ENCODE measurements at places on chromosomes 12 and 14.
A peak's percentile ranks its signal among the peaks of the same experiment; 100 is the strongest.

- DNase-seq: no peak
Observed at GRCh38 chr12:114826244-114826643, 142.3 kb upstream of the TBX3 start.

DNA sequence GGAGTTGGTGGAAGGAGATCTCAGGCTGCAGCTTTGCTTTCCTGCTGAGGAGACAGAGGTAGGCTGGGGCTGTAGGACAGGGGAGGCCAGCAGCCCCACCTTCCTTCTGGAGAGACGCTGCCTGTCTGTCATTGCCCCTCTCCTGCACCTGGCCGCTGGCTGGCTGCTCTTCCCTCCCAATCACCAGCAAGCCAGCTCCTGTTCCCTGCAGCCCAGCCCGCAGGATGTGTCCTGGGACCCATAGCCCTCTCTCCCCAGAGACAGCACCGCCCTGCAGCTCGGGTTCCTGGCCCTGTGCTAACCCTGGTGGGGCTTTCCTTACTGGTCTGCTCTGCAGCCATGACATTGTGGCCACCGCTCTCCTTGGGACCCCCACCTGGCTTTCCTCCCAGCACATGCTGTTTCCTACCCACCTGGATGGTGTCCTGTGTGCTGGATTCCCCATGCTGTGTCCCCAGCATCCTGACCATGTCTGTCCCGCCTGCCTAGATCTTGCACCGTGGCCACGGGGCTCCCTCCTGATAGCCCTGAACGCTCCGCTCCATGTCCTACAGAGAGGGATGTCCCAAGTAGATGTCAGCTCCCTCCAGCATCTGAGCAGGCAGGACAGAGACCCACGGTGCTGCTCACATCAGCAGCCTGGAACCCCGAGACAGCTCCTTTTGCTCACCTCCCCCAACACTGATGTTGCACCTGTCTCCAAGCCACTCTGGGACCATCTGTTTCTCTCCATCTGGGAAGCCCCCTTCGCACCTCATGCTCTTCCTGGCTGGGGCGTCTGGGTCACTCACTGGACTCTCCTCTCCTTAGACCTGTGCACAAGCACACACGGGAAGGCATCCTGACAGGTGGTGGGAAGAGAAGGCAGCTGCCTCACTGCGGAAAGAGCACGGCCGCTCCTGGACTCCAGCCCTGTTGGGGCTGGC is 1.1 kb upstream of the MTA1 start:
- DNase-seq: no peak

DNA sequence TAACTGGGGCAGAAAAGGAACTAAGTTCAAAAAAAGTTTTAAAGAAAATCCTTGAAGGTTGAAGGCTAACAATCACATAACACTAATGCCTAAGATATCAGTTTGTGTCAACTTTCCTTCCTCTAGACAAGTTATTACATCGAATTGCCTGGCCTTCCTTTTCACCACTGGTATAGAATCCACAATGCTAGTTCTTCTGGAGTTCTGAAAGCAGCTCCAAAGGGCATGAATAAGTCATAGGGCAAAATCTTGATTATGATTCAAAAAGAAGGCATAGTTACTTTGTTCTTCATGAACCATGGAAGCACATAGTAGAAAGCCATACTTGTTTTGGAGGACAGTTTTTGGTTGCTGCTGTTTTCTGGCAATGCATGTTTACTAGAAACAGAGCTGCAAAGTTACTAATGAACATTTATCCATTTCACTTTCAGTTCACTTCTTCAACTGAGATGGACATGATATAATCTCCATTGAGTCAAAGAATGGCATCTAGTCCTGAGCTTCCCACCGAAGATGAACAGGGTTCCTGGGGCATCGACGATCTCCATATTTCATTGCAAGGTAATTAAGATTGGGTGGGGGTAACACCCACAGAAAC is 56.0 kb downstream of the SYNE2 start:
- DNase-seq: no peak

DNA sequence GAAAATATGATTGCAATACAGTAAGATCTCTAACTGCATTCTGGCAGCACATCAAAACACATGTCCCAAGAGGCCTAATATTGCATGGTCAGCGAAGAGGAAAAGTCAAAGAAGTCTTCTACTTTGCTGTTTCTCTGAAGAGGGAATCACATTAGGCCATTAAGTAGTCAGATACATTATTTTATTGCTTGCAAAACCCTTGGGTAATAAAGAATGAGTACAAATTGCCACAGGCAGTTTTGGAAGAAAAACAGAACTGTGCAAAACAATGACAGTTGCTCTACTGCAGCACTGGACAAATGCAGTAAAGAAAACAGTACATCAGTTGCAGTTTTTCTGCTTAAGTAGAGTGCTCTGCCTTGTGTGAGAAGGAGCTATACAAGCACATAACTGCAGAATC is 211.9 kb downstream of the MED13L start:
- no peak for DNase-seq

DNA sequence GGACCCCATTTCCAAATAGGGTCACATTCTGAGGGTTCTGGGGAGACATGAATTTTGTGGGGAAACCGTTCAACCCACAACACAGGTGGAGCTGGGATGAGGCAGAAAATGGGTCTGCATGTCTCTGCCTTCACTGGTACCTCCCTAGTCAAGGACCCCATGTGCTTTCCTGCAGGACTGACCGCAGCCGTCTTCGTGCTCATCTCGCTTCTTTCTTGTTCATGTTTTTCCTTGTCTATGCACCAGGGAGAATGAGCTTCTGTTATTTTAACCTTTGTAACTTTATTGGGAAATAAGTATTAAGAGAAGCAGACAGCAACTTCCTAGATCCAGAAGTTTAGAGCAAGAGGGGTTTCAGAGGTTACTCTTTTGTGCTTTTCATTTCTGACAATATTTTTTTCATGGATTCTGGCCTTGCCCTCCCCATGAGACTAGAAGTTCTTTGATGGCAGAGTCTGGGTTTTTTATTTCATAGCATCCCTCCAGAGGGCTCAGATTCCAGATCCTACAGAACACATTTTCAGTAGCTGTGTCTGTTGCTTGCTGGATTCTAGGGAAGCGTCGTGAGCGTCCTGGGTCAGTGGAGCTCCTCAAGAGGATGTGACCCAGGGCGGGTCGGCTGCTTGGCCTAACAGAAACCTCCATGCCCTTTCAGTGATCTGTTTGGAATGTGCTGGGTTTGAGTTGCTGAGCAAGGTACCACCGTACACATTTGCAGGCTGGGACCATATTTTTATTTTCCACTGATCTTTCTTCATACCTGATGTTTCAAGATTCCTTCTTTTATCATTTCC is 104.2 kb downstream of the ADGRD1 start:
- DNase-seq: no peak

GRCh38 chr12:32671930-32672780 is 6.9 kb upstream of the DNM1L start:
- peak; percentile 70 for DNase-seq

GRCh38 chr14:20327005-20327869 is 5.8 kb downstream of the CCNB1IP1 start:
- peak; percentile 67 for DNase-seq

- DNase-seq: no peak
Observed at GRCh38 chr14:36618641-36619040, 36.2 kb upstream of the NKX2-8 start.

DNA sequence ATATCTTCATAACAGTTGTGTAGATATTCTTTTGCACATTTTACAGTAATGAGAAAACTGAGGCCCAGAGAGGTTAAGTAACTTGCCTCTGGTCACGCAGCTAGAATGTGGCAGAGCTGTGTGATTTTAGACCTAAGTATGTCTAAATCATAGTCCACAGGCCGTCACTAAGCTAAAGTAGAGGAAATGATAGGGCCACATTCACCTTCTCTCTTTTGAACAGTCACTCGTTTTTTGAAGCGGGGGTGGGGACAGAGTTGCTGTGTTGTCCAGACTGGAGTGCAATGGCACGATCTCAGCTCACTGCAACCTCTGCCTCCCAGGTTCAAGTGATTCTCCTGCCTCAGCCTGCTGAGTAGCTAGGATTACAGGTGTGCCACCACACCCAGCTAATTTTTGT is 68.5 kb downstream of the RASSF3 start:
- DNase-seq: no peak

DNA sequence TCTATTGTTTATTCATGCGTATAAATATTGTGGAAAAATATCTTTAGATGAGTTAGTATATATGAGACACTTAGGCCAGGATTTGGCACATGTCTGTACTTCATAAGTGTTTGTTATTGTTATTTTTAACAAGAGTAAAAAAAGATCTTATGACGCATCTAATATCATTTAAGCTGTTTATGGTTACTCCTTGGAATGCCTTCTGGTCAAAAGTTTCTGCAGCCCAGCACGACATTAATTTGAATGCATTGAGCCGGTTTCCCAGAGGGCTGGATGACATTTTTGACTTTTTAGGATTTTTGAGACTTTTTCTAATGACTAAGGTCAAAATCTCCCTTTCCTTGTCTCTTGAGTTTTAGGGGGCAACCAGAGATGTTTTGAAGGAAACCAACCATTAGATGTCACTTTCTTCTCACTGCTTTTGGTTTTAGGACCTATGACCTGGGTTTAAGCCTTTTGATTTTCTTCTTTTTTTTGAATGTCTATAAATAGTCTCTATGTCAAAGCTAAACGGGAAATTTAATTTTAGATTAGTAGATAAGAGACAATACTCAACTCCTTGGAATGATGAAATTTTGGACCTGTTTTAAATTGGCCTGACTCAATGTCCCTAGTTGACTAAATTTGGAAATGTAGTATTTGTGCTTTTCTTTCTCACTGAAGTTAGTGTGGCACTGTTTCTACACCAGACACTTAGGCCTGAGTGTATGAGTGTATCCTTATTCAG is 215.5 kb downstream of the AEBP2 start:
- DNase-seq: no peak

DNA sequence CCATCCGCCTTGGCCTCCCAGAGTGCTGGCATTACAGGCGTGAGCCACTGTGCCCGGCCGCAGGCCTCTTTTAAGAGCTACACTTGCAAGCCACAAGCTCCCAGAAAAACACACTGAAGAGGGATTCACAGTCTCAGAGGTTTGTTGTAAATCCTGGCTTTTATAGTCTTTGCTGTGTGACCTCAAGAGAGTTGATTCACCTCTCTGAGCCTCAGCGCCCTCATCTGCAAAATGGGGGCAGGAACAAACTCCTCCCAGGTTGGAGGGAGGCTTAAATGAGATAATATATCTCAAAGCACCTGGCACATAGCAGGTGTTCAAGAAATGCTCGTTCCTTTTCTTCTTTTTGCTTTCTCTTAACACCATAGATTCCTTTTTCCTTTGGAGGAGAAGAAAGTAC is 3.9 kb upstream of the TCHP start:
- no peak for DNase-seq

GRCh38 chr12:54418441-54419087 is 502 bp downstream of the ITGA5 start:
- DNase-seq: no peak

DNA sequence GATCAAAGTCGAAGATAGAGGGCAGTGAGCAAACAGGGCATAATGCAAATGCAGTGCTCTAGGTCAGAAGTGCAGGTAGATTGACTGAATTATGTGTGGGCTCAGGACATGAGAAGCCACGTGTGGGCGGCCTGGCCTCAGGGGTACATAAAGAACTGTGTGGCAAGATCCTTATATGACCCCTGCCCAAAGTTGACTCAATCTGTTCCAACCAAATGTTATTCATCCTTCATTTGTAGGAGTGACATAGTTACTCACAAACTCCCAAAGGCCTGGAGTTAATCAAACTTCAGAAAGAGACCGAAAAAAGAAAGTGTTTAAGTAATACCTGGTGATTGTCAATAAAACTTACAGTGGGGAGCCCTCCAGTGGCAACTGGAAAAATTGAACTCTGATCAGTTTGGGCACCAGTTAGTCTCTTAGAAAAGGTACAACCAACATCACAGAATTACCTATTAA is 150.4 kb upstream of the FAR2 start:
- DNase-seq: peak; percentile 17

DNA sequence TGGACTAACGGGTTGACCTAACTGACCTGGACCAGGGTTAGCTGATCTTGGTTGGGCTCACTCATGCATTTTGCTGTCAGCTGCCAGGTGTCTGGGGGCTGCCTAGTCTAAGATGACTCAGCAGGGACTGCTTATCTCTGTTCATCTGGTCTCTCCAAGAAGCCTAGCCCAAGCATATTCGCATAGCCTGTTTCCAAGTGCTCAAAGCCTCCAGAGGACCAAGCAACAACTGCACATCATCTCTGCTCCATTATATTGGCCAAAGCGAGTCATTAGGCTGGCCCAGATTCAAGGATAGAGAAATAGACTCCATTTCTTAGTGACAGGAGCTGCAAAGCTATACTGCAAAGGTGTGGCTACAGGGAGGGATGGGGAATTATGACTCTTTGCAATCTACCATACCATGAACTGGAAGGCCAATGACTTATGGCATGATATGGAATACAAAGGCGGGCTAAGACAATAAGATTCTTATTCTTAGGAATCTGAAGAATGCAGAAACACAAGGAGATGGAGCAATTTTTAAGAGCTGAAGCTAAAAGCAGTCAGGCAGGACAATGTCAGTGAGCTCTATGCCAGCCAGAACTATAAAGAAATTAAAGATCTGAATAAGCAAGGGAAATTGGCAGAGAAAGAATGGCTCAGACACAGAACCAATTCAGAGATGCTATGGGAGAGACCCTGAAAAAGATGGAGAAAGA is 194.6 kb upstream of the FSCB start:
- no peak for DNase-seq

DNA sequence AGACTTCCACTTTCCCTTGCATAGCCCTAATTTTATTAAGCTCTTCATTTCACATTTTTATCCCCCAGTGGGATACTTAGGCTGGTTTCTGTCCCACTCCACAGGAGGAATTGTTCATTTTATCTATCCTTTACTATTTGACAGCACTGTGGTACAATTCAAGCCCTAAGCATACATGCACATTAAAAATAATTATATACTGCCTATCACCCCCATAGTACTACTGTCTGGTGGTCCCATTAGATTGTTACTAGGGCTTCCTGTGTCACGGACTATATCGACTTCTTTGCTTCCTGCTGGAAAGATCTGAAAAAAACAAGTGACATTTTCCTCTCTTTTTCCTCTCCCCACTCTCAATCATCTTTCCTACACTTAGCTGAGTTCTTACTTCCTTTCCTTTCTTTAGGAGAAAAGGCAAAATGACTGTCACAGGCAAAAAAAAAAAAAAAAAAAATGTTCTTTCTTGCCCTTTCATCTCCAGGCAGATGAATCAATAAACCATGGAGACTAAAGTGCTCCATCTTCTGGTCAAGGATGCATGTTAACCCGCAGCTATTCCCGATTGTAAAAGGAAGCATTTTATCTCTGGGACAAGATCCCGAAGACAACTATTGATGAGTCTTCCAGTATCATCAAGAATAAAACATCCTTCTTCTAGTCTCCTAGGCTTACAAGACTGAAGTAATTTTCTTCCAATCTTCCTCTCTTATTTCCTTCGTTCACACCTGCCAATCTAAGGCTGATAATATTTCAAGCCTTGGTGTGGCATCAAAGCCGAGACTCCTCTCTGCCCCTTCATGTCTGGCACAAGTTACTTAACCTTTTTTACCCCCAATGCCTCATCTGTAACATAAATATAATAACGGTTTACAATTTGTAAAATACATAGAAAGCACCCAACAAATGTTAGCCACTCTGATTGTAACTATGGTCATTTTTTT is 94.4 kb upstream of the PLEKHG7 start:
- no peak for DNase-seq
